ENCODE measurements at places on chromosomes 4 and X. TPM values are rescaled to one million over a fixed set of nuclear protein-coding genes. Genes with fewer than 3 reads are reported as not detected.

- no peaks in the 10 kb centered on the region for H3K27me3 ChIP-seq
- DNase-seq, result no peak
- H3K4me1 ChIP-seq, result no peaks in the 10 kb centered on the region
Measured at GRCh38 chr4:89243733-89244252, 63.8 kb downstream of the GPRIN3 start.

The MTMR8 gene
- total RNA-seq, result 3.3 TPM

The ADAMTS3 gene
- total RNA-seq, result not detected

- H3K36me3 ChIP-seq, result no peaks in the 10 kb centered on the region
- H3K4me3 ChIP-seq, result no peak overlapping the region
- H3K4me1 ChIP-seq, result no peaks in the 10 kb centered on the region
- DNase-seq, result no peak
- no peak overlapping the region for H3K27ac ChIP-seq
Measured at GRCh38 chrX:105837232-105837631, 14.9 kb downstream of the NRK start.

GRCh38 chrX:29299684-29300083 is 712.4 kb downstream of the IL1RAPL1 start:
- no peaks in the 10 kb centered on the region for H3K36me3 ChIP-seq
- no peak for DNase-seq
- no peak overlapping the region for H3K27ac ChIP-seq
- no peak overlapping the region for H3K4me3 ChIP-seq
- H3K27me3 ChIP-seq, result no peaks in the 10 kb centered on the region

- no peaks in the 10 kb centered on the region for H3K4me1 ChIP-seq
- H3K27ac ChIP-seq, result no peak overlapping the region
- no peaks in the 10 kb centered on the region for H3K27me3 ChIP-seq
- no peak overlapping the region for H3K4me3 ChIP-seq
- DNase-seq, result no peak
Measured at GRCh38 chr4:11312389-11312788, 116.3 kb downstream of the HS3ST1 start.

The CSN1S1 gene
- total RNA-seq, result not detected

DNA sequence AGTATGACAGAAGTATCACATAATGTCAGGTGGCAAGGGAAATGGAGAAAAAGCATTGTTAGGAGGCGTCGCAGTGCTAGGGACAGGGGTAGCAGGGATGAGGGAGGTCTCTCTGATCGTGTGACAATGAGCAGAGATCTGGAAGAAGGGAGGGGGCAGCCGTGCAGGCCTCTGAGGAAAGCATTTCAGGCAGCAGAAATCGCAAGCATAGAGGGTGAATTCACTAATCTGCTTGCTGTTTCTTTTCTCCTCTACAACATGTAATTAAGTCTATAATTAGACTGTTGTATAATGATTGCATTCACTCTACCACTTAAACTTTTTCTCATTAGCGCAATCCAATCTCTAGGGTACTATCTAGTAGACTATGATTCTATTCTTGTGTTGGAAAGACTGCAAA is 9.1 kb downstream of the CYP4V2 start:
- no peaks in the 10 kb centered on the region for H3K27me3 ChIP-seq
- H3K27ac ChIP-seq, result no peak overlapping the region
- no peak overlapping the region for H3K4me3 ChIP-seq
- no peak for DNase-seq
- H3K36me3 ChIP-seq, result no peaks in the 10 kb centered on the region

GRCh38 chr4:181618896-181619295 is 624.3 kb upstream of the TENM3 start:
- no peaks in the 10 kb centered on the region for H3K4me1 ChIP-seq
- H3K27ac ChIP-seq, result no peak overlapping the region
- DNase-seq, result no peak

GRCh38 chr4:184849185-184849584 is 23.4 kb upstream of the ACSL1 start:
- no peak for DNase-seq
- peaks cover 51% of the 10 kb centered on the region for H3K4me1 ChIP-seq
- no peaks in the 10 kb centered on the region for H3K27me3 ChIP-seq
- H3K4me3 ChIP-seq, result no peak overlapping the region
- no peaks in the 10 kb centered on the region for H3K36me3 ChIP-seq

DNA sequence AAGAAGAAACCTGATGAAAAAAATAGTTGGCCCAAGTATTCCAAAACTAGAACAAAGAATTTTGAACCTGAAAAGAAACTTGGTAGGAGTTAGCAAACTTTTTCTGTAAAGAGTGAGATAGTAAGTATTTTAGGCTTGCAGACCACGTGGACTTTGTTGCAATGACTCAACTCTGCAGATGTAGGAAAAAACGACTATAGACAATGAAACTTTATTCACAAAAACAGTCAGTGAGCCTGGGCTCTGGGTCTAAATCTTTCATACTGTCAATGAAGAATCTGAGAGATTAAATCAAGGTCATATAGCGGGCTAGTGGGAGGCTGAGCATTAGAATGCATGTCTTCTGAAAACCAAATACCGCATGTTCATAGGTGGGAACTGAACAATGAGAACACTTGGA is 23.0 kb downstream of the SH3D19 start:
- H3K27me3 ChIP-seq, result no peaks in the 10 kb centered on the region
- DNase-seq, result no peak
- no peak overlapping the region for H3K27ac ChIP-seq
- H3K4me3 ChIP-seq, result no peak overlapping the region
- H3K36me3 ChIP-seq, result no peaks in the 10 kb centered on the region
- H3K4me1 ChIP-seq, result no peaks in the 10 kb centered on the region

The S100P gene
- total RNA-seq, result 0.90 TPM

DNA sequence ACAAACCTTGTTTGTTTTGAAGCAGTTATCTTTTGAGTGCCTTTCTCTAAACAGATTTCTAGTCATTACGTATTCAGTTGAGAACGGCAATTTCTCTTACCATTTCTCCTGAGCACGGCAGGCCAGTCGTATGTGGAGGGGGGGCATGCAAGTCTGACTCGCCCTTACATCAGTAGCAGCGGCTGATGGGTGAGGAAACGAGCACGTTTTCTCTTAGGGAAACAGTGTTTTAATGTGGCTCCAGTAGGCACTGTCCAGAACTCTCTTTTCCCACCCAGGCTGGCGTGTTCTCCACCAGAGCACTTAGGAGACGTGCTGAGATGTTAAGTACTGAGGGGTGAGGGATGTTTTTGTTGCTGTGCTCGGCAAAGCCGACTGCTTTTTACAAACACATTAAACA is 240.5 kb downstream of the STIM2 start:
- no peak overlapping the region for H3K27ac ChIP-seq
- peaks cover 2% of the 10 kb centered on the region for H3K27me3 ChIP-seq
- no peak overlapping the region for H3K4me3 ChIP-seq
- no peaks in the 10 kb centered on the region for H3K4me1 ChIP-seq

The SPANXC gene
- not detected for total RNA-seq

GRCh38 chrX:134545510-134545909 is 85.5 kb downstream of the HPRT1 start:
- peaks cover 3% of the 10 kb centered on the region for H3K4me1 ChIP-seq
- peaks cover 2% of the 10 kb centered on the region for H3K27me3 ChIP-seq
- no peak overlapping the region for H3K27ac ChIP-seq

Measured in GM12878 (cell line).